Stimulated activated CD4-positive, alpha-beta T cell treated with anti-CD3 and anti-CD28 coated beads, Interleukin-2, amount 100 ng/mL, for 24 hours (primary cell): ENCODE measurements at places on chromosomes 2 and 18.

GRCh38 chr2:101961338-101962191, 30.2 kb upstream of the IL1R2 start:
- no peak for DNase-seq

DNA sequence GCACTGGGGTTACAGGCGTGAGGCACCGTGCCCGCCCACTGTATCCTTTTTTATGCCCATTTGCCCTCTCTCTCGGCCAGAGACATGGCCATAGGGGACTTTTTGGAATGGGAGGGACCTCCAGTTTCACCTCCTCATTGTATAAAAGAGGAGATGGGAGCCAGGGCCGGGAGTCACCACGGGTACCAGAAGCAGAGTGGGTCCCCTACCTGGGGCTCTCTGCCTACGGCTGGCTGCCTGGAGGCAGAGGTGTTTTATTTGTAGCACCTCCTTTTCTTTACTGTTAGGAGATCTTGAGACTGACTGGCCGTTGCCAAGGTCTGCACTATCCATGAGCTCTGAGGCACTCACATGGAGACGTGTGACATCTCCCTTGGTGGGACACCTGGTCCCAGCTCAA, 162.8 kb downstream of the LDLRAD4 start:
- DNase-seq, result no peak

GRCh38 chr2:184562532-184562931, 35.8 kb upstream of the ZNF804A start:
- no peak for DNase-seq

GRCh38 chr18:13316063-13316462, 97.5 kb downstream of the LDLRAD4 start:
- no peak for DNase-seq

DNA sequence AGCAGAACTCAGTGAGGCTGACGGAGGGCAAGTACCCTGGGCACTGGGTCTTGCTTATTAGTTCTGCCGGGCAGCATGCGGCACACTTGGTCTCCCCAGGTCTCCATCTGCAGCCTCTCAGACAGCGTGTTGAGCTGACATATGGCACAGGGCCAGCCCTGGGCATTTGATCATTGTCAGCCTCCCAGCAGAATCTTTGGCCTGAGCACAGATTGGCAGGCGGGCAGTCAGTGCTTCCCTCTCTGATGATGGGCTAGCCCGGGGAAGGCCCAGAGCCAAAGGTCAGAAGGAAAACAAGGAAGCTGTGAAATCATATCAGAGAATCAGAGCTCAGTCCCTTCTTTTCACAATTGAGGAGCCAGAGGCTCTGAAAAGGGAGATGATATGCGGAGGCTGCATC, 150.1 kb upstream of the LRRTM1 start:
- no peak for DNase-seq

GRCh38 chr2:3466966-3467365, 52.4 kb downstream of the ADI1 start:
- no peak for DNase-seq

DNA sequence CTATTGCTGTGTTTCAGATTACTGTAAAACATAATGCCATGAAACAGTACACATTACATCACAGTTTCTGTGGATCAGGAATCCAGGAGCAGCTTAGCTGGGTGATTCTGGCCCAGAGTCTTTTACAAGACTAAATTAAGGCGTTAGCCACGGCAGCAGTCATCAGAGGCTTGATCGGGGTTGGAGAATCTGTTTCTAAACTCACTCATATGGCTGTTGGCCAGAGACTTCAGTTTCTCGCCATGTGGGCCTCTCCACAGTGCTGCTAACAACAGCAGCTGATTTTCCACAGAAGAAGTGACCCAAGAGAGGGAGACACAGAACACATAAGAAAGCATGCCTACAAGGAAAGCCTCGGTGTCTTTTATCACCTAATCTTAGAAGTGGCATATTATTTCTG, 89.2 kb upstream of the MYO3B start:
- no peak for DNase-seq

DNA sequence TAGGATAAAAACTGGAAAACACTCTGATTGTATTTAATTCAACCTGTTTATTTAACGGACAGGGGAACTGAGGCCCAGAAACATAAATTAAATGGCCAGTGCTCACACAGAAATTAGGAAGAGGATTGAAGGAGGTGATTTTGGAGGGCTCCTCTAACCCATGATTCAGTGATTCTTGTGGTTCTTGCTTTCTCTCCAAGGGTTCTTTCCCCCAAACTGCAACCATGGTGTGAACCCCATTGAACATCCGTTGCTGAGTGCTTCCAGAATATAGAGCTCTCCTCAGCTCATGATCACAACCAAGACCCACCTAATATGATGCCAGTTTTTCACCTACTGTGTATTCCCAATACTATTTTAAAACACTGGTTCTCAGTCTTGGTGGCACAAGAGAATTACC, 41.4 kb downstream of the BMP10 start:
- DNase-seq, result no peak

GRCh38 chr18:44909191-44909719, 228.6 kb downstream of the SETBP1 start:
- no peak for DNase-seq

DNA sequence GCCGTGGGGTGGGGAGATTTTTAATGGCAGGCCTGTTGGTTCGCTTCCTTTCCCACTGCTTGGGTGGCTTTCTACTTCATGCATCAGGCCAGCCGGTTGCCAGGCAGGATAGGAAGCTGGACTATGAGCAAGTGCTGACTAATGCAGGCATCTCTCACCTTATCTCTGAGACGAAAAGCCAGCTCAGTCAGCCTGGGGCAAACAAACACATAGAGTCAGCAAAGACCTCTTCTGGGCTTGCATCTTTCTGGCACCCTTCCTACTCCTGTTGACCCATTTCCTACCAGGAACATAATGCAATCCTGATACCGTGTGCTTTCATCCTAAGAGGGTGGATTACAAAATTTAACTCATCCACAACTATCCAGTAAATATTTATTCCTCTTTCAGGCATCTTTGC, 416.6 kb upstream of the MEX3C start:
- DNase-seq, result no peak

GRCh38 chr2:29450596-29451222, 335.5 kb downstream of the CLIP4 start:
- no peak for DNase-seq

- DNase-seq, result no peak
These were observed 290.1 kb upstream of the CHAC2 start for GRCh38 chr2:53477517-53477916.

GRCh38 chr2:15425712-15426111, 135.4 kb downstream of the NBAS start:
- no peak for DNase-seq

DNA sequence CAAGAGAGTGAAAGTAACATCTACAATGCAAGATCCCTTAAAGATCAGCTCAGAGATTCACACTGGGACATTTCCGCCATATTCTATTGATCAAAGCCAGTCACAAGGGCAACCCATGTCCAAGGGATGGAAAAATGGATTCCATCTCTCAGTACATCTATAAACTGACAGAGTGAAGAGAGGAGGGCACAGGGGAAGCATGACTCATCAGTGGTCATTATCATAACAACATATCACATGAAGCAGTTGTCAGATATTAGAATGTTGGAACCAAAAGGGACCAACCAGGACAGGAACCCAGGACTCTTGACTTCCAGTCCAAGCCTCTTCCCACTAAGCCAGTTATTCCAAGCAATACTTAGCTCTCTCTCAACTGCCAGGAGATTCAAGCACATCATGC, 54.9 kb upstream of the IGFBP2 start:
- DNase-seq, result no peak

- DNase-seq, result no peak
These were observed 213.9 kb upstream of the ITGA4 start for GRCh38 chr2:181243319-181243718.

- DNase-seq, result no peak
These were observed 69.6 kb downstream of the ICOS start for GRCh38 chr2:204005940-204006721.

DNA sequence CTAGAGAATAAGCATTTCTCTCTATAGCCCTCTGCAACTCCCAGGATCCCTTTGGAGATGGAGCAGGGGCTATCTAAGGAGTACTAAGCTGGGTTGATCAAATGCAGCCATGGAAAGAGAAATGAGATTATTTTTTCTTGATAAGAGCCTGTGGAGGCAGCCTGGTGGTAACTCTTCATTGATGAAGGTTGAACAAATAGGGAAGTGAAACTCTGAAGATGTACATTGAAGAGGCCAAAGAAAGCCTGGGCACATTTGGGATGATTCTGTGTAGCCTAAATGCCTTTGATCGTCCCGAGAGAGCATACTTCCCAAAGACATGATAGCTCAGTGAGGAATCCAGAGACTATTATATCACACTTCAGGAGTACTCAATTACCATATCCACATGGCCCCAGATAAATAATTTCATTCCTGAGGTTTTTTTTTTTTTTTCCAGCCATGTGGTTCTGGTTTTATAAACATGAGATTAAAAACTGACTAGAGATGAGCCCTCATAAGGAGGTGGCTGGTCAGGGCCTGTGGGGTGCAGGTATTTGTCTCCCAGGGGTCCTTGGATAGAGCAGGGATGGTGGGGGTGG, 192.5 kb downstream of the TPGS2 start:
- no peak for DNase-seq

DNA sequence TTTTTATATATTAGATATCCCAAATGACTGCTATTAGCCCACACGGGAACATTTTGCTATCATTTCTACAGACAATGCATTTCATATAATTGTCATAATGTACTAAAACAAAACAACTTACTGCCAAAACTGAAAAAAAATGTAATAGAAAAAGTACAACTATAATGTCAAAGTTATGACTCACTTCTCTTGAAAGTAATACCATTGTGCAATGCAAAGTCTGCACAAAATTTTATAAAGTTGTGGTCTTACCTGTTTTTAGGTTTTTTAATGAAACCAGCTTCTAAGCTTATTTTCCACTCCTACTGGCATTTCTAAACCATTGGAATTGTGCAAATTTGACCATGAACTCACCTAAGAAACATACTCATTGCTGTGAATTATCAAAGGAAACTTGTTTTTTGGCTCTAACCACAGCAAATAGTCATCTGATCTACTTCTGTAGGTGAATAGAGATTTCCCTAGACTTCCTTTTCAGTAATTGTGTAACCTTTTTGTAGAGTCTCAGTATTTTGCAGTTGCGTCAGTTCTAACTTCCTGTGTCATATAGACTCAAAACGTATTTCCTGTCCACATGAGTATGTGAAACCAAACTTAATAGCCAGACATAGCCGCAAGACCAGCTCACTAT, 31.9 kb upstream of the TFPI start:
- DNase-seq, result no peak

GRCh38 chr2:95076705-95077529, 44.7 kb downstream of the MRPS5 start:
- peak; percentile 91 for DNase-seq

DNA sequence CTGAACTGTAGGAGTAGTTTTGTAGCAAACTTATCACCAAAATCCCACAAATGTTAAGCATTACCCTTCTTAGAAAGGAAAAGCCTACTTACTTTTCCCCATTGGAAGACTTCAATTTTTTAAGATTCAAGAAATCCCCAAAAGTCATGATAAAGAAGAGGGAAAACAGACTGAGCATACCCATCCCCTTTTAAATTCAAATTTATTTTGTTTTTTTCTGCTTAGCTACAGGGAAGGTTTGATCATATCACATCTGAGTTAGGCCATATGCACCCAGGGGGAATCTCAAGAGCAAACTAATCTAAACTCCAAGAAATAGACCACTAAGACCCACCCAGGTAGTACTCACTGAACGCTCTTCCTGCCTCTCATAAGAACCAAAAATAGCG, 174.6 kb downstream of the TGIF1 start:
- no peak for DNase-seq

- DNase-seq, result peak; percentile 63
These were observed at the start of gene CHST10 for GRCh38 chr2:100416935-100417710. CHST10 (minus strand) TSS chr2:100417668; CDS start chr2:100406675, 10,993 bp downstream.

- no peak for DNase-seq
These were observed 263.8 kb upstream of the CDH19 start for GRCh38 chr18:66867653-66868052.

GRCh38 chr2:212495046-212495445, 43.6 kb downstream of the ERBB4 start:
- DNase-seq, result no peak

- DNase-seq, result no peak
These were observed 190.0 kb downstream of the ALPK2 start for GRCh38 chr18:58438958-58439300.
